Dermis blood vessel endothelial cell (primary cell): ENCODE measurements at places on chromosomes 12 and 14. TPM values are rescaled to one million over a fixed set of nuclear protein-coding genes. Genes with fewer than 3 reads are reported as not detected.
A peak's percentile ranks its signal among the peaks of the same experiment; 100 is the strongest.

LRRC10 gene
- not detected in 2 replicates for total RNA-seq

GRCh38 chr14:101736071-101736470, 25.4 kb upstream of the PPP2R5C start:
- DNase-seq: no peak

DNA sequence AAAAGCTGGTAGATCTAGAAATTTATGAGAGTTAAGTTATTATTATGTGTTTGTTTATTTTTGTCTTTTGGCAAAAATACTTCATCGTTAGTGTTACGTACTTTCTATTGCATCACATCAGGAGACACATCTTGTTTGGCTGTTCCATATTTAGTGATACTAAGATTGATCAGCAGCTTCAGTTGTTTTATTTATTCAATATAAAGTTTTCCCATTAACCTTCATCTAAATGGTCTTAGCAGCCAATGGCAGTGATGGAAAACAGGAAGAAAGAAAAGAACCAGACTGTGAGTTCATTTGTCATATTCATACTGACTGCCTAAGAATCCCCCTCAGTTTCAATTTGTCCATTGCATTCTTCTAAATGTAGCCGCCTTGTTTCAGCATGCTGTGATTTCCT, 122.3 kb downstream of the METTL25 start:
- DNase-seq: no peak

DNA sequence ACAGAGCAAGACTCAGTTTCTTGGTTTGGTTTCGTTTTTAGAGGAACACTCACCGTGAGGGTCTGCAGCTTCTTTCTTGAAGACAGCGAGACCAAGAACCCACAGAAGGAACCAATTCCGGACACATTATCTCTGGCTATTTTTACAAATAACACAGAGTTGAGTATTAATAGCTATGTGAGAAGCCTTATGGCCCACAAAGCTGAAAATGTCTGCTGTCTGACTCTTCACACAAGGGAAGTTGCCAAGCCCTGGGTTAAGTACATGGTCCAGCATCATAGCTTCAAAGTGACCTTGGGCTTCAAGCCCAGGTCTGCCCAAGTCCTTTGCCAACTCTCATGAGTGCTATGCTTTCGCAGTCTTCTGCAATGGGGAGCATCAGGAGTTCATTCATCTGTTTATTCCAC, 2.6 kb upstream of the LGMN start:
- no peak for DNase-seq

GRCh38 chr12:118053071-118053985, 7.7 kb downstream of the WSB2 start:
- peak; percentile 23 for DNase-seq

GRCh38 chr14:91388551-91388975, 29.1 kb downstream of the CCDC88C start:
- no peak for DNase-seq

- no peak for DNase-seq
These were observed 171.7 kb upstream of the RTL1 start for GRCh38 chr14:101075025-101075800.

DNA sequence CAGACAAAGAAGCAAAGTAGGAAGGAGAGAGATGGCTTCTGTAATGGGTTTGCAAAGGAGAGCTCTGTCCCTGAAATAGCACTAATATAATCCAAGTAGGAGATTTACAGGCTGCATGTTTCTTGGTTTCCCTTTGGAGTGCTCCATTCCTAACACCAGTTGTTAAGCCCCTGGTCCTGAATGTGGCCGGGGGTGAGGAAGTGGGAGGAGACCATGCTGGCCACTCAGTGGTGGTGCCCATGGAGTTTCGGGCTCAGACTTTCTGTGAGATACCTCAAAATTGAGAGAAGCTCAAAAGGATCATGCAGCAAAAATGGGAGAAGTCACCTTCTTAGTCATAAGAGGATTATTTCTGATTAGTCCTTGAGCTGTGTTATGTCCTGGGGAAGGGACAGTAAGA, 88.5 kb downstream of the DAD1 start:
- no peak for DNase-seq
